ENCODE measurements at places on chromosomes 11 and 22. TPM values are rescaled to one million over a fixed set of nuclear protein-coding genes. Genes with fewer than 3 reads are reported as not detected.

Gene HIRA
- 16.7 TPM for total RNA-seq

DNA sequence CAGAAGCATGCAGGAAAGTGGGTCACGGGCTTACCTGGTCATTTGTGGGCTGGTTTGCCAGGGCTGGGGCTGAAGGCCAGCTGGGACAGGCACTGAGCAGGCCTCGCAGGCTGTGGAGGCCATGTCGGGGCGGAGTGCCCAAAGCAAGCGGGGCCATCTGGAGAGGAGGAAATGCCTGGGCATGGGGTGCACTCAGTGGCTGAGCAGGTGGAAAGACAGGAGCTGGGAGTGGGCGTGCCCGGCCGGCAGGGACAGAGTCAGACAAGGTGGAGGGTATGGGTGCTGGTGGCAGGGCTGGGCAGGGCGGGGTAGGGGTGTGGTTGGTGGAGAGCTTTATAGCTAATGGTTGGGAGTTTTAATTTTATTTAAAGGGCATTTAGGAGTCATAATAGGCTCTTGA, 27.4 kb downstream of the DAGLA start:
- DNase-seq = no peak

DNA sequence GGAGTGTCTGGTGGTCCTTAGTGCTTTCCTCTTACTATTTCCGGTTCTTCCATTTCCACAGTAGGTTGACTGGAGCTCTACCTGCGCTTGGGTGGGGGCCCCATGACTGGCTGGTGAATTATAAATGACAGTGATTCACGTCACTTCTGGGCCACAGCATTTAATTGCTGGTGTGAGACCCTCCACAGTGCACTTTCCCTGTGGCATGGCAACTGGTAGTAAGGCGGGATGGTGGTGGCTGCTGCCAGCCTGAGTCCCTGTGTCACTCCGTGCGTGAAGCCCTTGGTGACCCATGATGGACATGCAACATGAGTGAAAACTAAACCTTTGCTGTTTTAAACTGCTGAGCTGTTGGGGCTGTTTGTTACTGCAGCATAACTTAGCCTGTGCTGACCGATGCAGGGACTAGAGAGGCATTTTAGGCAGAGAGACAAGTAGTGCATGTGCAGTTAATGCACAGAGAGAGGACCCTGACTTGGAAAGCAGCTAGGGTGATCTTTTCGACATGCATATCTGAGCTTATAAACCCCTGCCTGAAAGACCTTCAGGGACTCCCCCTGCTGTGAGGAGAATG, 3.1 kb downstream of the PRDM11 start:
- DNase-seq = no peak

Gene TUBA8
- total RNA-seq = 1.4 TPM

DNA sequence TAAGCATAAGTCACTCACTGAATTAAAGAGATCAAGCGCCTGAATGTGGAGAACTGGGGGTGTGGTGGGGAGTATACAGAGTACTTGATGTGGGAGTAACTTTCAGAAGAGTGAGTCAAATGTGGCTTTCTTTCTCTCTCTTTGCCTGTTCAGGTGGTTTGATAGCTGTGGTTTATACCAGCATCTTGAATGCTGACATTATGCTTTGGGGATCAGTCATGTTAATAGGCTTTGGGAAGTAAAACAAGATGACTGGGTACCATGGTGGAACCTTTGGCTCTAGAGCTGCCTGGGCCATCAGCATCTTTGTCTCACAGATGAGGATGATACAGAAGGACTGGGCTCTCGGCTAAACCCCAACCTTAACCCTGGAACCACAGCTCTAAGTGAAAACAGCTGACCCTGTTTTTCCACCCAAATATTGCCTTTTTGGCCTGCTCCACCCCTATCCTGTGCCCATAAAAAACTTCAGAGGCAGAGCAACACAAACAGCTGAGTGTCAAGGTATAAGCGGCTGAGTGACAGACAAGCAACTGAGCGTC, 58.2 kb upstream of the GNAZ start:
- no peak for DNase-seq

Gene FDXACB1
- 4.3 TPM for total RNA-seq

- DNase-seq = no peak
Observed at GRCh38 chr22:37555029-37555428, 5.3 kb upstream of the CDC42EP1 start.

Gene CHEK1
- 8.1 TPM for total RNA-seq

Gene KCNA4
- total RNA-seq = not detected

GRCh38 chr22:45421349-45422055, 8.0 kb downstream of the RIBC2 start:
- no peak for DNase-seq

- DNase-seq = no peak
Observed at GRCh38 chr11:70267405-70267950, 3.0 kb upstream of the PPFIA1 start.

Gene CSTPP1
- total RNA-seq = 4.1 TPM

DNA sequence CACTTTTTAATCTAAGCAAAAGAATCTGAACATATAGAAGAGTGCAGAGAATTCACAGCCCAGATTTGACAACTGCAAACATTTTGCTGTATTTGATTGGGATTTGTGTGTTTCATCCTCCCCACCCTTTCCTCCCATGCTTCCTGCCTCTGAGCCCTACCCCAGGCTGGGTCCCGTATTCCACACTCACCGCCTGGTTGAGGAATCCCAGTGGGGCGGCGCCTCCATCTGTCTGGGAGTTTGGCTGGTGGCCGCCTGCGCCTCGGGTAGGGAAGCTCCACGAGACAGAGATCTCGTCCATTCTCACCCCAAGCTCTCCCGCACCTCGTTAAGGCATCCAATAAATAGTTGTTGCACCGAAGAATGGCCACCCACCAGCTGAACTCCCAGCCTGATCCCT, 105.9 kb upstream of the SLC22A12 start:
- DNase-seq = no peak

DNA sequence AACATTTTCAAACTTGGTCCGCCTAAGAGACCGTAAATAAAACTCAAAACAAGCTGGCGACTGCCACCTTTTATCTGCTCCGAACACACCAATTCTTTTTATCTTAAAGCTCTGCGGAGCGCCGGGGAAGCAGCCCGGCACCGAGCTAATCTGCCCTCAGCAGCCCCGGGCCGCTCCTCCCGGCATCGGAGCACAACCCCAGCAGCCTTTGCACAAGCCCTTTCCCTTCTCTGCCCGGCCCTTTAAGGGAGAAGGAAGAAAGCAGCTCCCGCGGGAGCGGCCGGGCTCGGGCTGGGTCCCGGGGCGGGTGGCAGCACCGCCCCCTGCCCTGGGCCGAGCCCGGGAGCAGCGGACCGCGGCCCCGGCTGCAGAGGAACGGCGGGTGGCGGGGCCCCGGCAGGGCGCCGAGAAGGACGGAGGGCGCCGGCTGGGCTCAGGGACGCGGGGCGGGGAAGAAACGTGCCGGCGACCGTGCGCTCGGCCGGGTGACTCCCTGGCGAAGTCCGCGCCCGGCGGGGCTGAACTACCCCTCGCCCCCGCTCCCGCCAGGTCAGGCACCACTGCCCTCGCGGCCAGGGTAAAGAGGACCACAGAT, 133.6 kb upstream of the C11orf58 start:
- no peak for DNase-seq

GRCh38 chr11:76672431-76673175, 2.1 kb upstream of the LRRC32 start:
- no peak for DNase-seq

DNA sequence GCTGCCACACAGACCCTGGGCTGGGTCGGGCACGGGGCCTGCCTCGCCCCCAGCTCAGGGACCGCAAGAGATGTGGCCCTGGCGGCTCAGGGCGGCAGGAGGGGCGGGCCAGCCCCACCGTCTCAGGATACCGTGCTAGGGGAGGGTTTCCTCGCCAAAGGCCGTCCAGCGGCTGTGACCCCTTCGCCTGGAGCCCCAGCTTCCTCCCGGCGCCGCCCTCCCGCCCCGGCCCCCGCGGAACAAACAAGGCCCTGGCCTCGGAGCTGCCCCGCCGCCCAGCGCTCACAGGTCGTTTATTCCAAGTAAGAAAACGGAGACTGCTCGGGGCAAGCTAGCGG, 543 bp upstream of the AP2A2 start:
- no peak for DNase-seq

DNA sequence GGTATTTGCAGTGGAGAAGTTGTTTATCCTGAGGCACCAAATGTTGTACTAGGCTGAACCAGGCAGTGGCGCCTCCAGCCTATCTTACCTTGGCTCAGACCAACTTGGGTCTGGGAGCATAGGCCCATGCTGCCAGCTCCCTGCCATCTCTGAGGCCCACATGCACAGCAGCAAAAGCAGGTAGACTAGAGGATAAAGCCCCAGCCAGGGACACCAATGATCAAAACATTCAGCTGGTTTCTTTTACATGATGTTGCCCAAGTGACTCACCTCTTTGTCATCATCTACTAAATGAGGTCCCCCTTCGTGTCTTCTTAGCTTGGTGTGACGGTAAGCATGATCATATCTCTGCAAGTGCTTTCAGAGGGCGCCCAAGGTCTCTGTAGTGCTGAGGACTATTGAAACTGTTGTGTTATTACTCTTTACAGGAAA, 112.1 kb upstream of the DRD2 start:
- no peak for DNase-seq

Gene TMPRSS13
- 1.7 TPM for total RNA-seq

- no peak for DNase-seq
Observed at GRCh38 chr11:84671325-84671999, 955.7 kb downstream of the DLG2 start.

DNA sequence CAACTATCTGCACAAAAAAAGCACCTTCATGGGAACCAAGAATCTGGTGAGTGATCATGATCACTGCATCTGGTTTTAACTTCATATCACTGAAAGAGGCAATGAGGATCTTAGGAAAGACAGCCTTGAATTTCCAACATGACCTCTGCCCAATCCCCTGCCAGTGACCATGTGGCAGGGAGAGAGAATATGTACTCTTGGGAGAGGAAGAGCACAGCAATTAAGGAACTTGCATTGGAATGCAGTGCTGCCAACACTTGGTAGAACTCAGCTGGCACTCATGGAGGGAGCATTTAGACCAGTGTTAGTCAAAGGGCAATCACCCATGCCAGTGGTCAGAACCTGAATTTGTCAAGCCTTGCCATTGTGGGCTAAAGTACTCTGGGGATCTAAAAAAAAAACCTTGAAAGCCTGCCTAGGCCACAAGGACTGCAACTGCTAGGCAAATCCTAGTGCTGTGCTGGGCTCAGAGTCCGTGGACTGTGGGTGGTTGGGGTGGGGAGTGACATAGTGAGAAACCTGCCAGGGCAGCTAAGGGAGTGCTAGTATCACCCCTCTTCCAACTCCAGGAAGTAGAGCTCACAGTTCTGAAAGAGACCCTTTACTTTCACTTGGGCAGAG, 23.1 kb downstream of the JRKL start:
- no peak for DNase-seq

Gene FBXO7
- total RNA-seq = 172 TPM

Gene KRTAP5-8
- total RNA-seq = 0.28 TPM

DNA sequence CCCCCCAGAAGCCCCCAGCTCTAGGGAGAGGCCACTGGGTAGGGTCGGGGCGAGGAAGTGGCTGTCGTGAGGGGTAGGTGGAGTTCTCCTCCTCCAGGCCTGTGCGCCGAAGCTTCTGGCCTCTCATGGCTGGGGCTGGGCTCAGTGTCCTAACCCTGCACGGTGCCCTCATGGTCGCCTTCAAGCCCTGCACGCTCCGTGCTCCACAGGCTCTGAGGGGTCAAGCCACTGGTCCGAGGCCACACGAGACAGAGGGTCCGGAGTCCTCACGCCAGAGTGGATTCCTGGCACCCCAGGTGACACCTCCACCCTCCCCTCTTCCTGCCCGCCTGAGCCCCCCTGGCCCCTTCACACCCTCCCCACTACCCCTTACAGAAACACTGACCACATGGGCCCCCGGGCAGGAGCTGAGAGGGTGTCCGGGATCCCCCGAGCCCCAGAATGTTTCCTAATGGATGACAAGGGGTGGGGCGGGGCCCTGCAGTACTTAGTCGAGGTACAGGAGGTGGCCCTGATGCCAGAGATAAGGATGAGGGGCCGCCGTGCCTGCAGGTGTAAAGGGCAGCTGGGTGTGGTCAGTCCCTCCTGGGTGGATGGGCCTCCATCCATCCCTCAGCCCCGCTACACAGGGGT, 997 bp upstream of the CDHR5 start:
- DNase-seq = no peak

- DNase-seq = peak; percentile 18
Observed at GRCh38 chr11:107590460-107591377, at the start of gene ELMOD1. Gene ELMOD1, plus strand, starts transcription at chr11:107591147. Its CDS starts 27,043 bp downstream, at chr11:107618190.

DNA sequence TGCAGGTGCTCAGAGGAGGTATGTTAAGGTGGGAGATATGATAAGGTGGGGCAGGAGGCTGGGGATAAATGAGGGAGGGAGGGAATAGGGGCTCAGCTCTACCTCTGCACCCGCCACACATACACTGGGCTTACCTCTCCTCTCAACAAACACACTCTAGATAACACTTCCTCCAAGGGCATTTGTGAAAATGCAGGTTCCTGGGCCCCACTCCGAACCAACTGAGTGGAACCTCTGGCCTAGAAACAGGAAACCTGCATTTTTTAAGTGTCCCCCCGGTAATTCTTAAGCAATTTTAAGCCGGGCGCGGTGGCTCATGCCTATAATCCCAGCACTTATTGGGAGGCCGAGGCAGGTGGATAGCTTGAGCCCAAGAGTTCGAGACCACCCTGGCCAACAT, 46.5 kb upstream of the CD5 start:
- DNase-seq = no peak

DNA sequence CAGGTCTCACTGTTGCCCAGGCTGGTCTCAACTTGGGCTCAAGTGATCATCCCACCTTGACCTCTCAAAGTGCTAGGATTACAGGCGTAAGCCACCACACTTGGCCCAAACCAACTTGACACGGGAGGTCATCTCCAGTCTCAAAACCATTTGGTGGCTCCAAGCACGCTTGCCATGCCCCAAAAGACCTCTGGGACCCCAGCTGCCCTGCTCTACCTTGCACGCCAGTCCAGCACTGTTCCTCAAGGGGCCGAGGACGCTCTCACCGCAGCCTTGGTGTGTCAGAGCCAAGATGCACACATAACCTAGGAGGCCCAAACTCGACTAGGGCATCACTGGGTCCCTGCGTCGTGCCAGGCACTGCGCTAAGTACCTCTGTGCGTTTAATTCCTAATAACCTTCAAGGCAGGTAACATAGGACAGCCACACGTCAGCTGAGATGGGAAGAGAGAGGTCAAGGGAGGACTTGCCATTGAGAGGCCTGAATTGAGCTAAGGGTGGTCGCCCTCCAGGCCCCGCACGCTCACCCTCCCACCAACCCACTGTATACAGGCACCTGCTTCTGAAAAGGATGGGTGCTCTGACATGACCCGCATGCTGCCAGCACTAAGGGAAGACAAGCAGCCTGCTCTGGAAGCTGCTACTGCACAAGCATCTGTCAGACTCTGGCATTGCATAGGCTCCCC, 4.6 kb upstream of the GAS2L1 start:
- DNase-seq = no peak

- DNase-seq = no peak
Observed at GRCh38 chr11:119571311-119571710, 148.3 kb upstream of the THY1 start.
